ENCODE measurements at places on chromosomes 1 and 21.
A peak's percentile ranks its signal among the peaks of the same experiment; 100 is the strongest.

DNA sequence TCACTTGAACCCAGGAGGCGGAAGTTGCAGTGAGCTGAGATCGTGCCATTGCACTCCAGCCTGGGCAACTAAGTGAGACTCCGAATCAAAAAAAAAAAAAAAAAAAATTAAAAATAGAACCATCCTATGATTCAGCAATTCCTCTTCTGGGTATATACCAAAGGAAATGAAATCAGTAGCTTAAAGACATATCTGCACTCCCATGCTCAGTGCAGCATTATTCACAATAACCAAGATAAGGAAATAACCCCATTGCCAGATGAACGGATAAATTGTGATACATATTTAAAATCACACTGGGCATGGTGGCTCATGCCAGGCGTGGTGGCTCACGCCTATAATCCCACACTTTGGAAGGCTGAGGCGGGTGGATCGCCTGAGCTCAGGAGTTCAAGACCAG lies 23.8 kb downstream of the ALDH9A1 start:
- DNase-seq, result no peak

DNA sequence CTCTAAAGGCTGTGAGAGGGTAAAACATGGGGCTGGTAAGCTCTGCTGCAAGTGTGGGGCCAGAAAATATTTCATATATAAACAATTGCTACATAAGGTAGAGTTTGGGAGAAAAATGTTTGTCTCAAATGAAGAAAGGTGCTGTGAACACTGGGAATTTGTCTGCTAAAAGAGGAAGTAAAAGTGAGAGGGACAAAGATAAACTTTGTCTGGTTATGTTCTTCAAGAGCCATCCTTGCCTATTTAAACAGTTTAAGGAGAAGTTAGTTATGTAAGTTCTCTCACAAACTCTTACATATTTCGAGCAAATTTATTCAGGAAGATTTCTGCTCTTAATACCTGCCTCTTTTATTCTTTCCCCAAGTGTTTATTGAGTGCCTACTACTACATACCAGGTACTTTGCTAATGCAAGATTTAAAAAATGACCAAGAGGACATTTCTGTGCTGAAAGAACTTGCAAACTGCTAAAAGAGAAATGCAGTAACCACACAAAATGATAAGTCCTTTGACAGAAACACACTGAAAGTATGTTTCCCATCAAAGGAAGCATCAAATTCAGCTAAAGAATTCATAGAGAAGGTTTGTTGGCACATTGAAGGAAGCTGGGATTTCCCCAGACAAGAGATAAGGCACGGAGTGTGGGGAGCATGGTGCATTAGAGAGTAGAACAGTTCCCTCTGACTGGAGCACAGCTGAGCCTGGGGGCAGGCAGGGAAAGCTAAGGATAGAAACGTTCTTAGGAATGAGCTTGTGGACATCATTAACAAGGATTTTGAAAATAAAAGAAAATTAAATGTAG lies 549.1 kb downstream of the PTBP2 start:
- DNase-seq, result peak; percentile 2

DNA sequence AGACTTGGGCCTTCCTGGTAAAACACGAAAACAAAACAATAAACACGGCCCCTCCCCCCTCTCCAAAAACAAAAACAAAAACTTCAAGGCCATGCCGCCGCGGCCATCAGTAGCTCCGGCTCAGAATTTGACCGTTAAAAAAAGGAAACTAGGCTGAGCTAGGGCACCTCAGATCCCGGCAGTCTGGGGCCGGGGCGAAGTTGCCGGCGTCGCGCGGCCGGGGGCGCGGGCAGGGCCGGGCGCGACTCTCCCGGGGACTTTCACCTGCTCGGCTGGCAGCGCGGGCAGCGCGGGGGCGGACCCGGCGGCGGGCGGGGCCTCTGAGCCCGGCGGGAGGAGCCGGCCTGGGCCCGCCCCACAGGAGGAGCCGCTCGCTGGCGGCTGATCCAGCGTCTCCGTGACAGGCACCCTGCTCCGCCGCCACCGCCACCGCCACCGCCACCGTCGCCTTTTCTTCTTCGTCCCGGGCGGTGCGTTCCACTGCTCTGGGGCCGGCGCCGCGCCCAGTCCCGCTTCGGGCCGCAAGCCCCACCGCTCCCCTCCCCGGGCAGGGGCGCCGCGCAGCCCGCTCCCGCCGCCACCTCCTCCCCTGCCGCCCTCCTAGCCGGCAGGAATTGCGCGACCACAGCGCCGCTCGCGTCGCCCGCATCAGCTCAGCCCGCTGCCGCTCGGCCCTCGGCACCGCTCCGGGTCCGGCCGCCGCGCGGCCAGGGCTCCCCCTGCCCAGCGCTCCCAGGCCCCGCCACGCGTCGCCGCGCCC lies at the start of gene NOS1AP:
Gene NOS1AP (plus strand): TSS at position 358 of the 760 bp plus-strand sequence. CDS start 487 bp downstream, outside the sequence.
- DNase-seq, result peak; percentile 47

GRCh38 chr1:226578946-226579578 lies 30.5 kb downstream of the STUM start:
- DNase-seq, result no peak

GRCh38 chr1:13950637-13951036 lies 250.6 kb downstream of the PRDM2 start:
- DNase-seq, result no peak

DNA sequence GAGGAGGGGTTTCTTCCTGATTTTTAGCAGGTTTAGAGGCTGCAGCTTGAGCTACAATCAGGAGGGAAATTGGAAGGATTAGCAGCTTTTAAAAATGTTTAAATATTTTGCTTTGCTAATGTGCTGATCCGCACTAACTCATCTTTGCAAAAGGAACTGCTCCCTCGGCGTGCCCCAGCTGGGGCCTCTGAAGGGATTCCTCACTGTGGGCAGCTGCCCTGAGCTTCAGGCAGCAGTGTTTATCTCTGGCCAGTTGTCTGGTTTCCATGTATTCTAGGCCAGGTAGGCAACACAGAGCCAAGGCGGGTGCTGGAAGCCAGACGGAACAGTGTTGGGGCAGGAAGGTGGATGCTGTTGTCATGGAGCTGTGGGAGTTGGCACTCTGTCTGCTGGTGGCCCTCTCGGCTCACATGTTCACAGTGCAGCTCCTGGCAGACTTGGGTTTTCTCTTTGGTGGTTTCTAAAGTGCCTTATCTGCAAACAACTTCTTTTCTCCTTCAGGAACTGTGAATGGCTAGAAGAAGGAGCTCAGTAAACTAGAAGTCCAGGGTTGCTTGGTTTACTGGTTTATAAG lies 18.9 kb downstream of the NECAP2 start:
- DNase-seq, result no peak

DNA sequence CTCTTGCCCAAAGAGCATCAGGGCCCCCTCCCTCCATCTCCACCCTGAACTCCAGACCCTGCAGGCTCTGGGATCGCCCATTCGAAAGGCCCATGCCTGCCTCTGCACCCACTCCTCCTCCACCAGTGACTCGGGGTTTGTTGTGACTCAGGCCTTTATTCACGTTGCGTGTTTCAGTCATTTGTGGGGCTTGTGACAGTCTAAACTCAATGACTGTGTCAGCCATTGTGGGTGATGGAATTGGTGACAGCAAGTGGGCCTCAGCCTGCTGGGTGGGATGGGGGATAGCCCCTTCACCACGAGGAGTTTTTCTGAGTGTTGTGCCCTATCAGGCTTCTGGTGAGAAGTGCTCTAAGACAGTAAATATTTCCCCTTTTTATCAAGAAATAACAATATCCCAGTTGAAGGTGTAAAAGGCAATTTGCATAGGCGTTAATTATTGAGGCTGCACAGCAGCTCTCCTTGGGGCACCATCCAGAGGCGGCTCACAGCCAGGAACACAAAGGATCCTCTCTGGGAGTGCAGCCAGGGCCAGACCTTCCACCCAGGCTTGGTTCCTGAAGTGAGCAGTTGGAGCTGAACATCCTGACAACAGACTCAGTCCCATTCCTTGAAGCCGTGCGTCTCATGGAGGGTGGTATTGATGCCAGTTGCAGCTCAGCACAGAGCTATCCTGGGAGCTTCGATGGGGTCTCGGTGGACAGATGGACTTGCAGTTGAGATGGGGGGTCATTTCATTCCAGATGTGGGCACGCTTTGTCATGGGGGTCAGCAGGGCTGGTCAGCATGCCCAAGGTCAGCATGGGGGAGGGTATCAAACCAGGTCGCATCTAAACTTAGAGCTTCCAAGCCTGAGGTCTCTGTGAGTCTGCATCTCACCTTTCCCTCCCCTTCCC lies 135.6 kb upstream of the CACNA1E start:
- no peak for DNase-seq

- DNase-seq, result no peak
These were observed 26.7 kb upstream of the CYP4X1 start for GRCh38 chr1:46996659-46997281.

DNA sequence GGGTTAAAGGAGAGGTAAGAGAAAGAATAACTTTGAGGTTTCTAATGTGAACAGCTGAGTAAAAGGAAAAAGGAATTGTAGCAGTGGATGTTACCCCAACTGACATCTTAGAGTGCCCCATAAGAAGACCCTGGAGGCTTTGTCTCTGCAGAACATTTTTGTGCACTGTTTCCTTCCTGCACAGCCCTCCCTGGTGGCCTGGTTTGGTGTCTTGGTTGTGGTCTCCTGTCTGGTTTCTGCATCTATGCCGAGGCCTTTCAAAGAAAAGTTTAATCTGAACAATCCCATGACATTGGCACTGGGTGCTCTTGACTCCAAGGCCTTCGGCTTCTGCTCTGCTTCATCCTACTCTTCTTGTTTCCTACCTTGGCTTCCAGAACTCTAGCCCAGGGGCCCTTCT lies 57.8 kb downstream of the RHOU start:
- DNase-seq, result no peak

DNA sequence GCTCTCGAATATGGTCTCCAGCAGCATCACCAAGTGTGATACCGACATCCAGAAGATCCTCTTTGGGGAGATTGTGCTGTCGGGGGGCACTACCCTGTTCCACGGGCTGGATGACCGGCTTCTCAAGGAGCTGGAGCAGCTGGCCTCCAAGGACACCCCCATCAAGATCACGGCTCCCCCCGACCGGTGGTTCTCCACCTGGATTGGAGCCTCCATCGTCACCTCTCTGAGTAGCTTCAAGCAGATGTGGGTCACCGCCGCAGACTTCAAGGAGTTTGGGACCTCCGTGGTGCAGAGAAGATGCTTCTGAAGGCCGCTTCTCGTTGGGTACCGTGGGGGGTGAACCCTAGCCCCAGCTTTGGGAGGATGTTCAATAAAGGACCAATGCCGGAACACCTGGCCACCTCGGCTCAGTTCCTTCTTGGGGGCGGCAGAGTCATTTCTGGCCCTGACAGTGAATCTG lies 1.3 kb downstream of the ACTRT2 start:
- no peak for DNase-seq

DNA sequence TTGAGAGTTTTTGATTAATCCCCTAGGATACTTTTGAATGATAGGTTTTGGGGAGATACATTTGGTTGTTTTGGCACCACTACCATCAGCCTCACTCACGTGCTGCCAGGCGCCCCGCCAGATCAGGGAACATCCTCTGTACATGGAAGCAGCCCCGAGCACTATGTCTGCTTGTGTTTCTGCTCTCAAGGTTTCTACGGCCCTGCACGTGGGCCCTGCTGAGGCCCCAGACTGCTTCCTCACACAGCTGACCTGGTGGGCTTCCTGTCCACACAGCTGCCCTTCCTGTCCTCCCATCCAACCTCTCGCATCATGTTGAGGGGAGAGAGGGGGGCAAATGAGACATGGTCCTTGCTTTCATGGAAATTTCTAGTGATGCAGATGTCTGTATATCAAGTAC lies 20.0 kb downstream of the ADARB1 start:
- DNase-seq, result no peak

- no peak for DNase-seq
These were observed 172.0 kb upstream of the KIAA0040 start for GRCh38 chr1:175364424-175365076.

- no peak for DNase-seq
These were observed 26.9 kb downstream of the DAP3 start for GRCh38 chr1:155715777-155716176.

- no peak for DNase-seq
These were observed 1.5 kb downstream of the CSDE1 start for GRCh38 chr1:114756009-114756892.

DNA sequence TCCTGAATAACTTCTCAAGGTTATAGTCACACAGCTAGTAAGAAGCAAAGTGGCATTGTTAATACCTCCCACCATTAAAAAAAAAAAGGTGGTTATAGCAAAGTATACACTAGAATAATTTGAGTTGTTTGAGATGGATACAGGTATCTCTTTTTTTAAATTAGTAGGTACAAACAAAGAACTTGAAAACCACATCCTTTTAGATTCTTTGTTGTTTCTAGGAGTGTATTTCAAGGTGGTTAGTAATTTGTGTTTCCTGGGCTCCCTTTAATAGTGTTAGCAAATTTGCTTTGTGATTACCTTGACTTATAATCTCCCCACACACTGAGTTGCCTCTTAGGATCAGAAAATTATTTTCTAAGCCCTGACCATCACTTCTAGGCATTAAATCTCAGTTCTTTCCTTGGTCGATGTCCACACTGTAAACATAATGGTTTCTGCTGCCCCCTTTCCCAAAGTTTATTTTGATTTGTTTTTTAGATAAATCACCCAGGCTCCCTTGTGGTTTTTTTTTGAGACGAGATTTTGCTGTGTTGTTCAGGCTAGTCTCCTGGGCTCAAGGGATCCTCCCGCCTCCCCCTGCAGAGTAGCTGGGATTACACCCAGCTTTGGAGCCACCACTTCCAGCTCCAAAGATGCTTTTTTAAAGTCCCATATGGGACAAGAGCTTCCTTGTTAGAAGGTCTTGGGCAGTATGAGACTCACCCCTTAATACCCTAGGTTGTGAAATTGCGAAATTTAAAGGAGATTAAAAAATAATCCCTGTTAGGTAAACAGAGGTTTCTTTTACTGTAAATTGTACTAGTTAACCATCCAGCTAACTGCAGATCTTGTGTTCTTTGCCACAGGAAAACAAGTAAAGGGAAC lies 6.2 kb downstream of the AKIRIN1 start:
- DNase-seq, result no peak

- no peak for DNase-seq
These were observed 19.2 kb upstream of the ID3 start for GRCh38 chr1:23578311-23578996.

- DNase-seq, result no peak
These were observed 10.8 kb downstream of the CCDC17 start for GRCh38 chr1:45612941-45613579.

GRCh38 chr1:91754816-91755580 lies 131.0 kb downstream of the TGFBR3 start:
- peak; percentile 68 for DNase-seq

DNA sequence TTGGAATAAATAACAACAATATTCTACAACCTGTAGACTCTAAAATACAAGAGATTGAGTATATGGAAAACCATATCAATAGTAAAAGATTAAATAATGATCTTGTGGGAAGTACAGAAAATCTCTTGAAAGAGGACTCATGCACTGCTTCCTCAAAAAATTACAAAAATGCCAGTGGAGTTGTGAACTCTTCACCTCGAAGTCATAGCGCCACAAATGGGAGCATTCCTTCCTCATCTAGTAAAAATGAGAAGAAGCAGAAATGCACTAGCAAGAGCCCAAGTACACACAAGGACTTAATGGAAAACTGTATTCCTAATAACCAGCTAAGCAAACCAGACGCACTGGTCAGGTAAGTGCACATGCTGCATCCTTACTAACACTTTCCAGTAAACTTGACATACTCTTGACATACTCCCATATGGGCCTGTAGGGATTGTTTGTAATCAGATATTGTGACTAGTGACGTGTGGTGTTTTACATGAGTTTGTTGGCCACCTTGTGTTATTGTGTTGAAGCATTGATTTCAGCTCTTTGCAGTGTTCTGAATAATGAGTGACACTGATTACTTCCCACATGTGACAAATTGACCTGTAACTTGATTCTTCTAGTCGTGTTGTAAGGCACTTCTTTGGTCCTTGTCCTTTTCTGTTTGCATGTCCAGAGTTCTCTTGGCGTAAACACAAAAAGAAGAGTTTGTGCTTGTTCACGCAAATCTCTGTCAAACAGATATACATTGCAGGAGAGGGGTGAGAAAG lies 28.0 kb downstream of the MACO1 start:
- DNase-seq, result peak; percentile 51

- no peak for DNase-seq
These were observed 161.1 kb downstream of the PIGK start for GRCh38 chr1:77057994-77058585.

Data from fibroblast of skin of right biceps (primary cell).